ENCODE measurements at places on chromosomes 2 and 18. TPM values are rescaled to one million over a fixed set of nuclear protein-coding genes. Genes with fewer than 3 reads are reported as not detected.

GCG gene
- not detected for total RNA-seq

DSC1 gene
- total RNA-seq, result 0.24 TPM

CRYGD gene
- total RNA-seq, result not detected

CCDC68 gene
- not detected for total RNA-seq

PDK1 gene
- 31.9 TPM for total RNA-seq

HOXD3 gene
- not detected for total RNA-seq

SP140 gene
- 98.8 TPM for total RNA-seq

GPR155 gene
- total RNA-seq, result 9.2 TPM

TUBA3E gene
- total RNA-seq, result not detected

GRCh38 chr2:37833423-37833822 lies 91.7 kb upstream of the RMDN2 start:
- DNase-seq, result peak; percentile 25

DNA sequence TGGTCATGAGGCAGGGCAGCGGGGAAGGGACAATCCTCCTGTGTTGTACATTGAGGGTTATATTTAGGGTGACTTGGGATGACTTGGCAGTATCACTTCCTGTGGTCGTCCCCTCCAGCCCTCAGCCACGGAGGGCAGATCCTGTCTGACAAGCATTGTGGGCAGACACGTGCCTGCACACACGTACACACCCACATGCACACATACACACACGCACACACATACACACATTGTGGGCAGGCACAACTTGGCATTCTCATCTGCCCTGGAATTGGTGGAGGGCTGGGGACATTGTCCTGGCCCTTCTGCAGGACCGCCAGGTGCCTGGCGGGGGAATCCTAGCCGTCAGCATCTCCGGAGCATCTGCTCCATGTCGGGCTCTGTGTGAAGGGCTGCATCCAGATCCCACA lies 47.6 kb downstream of the ODC1 start:
- peak; percentile 55 for DNase-seq

DNA sequence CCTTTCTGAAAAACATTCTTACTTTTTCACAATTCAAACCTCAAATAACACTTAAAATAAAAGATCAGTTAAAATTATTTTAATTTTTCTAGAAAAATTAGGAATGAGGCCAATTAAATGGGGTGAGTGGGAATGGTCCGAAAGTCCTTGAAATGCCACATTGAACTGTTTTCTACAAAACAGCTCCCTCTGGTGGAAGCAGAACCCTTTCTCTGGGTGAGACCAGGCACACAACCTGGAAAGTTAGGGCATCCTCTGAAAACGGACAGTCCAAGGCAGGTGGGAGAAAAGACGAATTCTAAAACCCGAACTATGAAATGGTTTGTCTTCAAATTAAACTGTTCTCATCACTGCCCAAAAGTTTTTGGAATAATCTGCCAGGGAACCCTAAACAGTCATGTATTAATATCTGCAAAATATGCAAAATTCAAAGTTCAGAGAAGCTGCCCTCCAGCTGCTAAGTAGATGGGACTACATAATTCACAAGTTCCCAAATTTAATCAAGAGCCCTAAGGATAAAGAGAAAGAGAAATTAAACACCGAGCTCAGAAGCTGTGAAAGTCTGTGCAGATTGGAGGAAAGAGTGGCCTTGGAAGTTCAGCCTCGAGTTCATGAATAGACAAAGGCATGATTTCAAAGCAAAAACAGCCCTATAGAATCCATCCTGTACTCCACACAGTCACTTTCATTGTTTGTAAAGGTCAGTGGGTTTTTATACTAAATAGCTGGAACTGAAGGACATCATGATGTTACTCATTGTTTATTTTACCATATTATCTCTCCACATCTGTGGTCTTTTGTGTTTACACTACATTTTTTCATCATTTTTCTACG lies 108.3 kb downstream of the PIEZO2 start:
- peak; percentile 30 for DNase-seq

DNA sequence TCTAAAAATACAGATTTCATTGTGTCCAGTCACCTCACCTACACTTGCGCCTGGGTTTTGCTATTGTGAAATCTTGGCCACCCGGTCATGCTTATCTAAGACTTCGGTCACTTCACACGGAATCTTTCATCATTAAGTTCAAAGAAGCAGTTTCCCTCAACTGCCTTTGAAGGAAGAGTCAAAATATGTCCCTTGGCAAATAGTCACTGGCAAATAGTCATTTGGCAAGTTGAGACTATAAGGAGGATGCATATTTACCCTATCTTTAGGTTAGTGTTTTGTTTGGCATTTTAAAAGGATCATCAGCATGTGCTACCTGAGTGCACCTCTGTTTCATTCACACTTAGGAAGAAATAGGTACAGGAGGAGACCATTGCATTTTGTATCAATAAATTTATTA lies 95.9 kb downstream of the FEZ2 start:
- no peak for DNase-seq

- DNase-seq, result no peak
Measured at GRCh38 chr2:4662161-4662779, 958.9 kb downstream of the DCDC2C start.

DNA sequence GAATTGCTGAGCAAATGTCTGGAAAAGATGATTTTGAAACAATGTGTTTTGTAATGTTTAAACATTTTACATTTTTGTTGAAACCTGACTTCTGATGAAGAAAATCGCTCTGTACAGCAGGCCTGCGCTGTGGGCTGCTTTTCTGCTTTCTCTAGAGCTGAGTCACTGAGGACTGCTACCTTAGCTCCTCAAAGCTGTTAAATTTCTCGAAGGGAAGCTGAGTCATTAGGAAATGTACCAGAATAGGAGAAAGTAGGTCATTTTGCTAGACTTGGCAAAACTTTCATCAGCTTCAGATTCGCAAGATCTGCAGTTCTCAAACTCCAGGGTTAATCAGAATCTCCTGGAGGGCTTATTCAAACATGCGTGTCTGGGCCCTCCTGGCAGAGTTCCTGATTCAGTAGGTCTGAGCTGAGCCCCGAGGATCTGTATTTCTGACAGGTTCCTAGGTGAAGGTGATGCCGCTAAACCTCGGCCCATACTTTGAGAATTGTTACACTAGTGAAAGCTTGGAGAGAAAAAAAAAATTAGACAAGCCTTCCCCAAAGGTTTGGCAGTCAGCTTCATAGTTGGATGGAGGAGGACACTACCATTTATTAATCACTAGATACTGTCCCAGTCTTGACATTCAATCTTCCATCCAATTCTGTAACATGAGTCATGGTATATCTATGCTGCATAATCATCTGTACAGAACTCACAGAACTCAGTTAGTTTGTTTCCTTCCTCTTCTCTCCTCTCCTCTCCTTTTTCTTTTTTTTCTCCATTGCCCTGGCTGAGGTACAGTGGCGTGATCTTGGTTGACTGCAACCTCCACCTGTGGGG lies 297.6 kb downstream of the PARD3B start:
- DNase-seq, result peak; percentile 51

- no peak for DNase-seq
Measured at GRCh38 chr2:226674123-226674522, 125.5 kb downstream of the IRS1 start.

DNA sequence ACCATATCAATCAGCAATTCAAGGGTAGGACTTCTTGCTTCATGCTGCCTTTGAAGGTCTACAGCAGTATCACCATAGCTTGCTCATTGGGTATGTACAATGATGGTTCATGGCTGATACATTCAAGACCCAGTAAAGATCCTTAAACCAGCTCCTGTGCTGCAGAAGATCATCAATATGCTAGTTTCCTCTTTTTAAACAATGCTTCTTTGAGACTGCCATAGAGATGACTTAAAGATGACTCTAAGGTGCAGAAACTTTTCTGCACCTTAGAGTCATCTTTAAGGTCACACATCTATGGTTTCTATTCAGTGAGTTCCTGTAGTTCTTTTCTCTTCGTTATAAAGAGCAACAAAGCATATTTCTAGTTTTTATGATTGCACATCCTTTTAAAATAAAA lies 102.8 kb upstream of the KLHL14 start:
- DNase-seq, result no peak

- no peak for DNase-seq
Measured at GRCh38 chr2:150538651-150539201, 51.3 kb upstream of the RND3 start.

- no peak for DNase-seq
Measured at GRCh38 chr2:36748166-36748565, 51.7 kb downstream of the VIT start.

DNA sequence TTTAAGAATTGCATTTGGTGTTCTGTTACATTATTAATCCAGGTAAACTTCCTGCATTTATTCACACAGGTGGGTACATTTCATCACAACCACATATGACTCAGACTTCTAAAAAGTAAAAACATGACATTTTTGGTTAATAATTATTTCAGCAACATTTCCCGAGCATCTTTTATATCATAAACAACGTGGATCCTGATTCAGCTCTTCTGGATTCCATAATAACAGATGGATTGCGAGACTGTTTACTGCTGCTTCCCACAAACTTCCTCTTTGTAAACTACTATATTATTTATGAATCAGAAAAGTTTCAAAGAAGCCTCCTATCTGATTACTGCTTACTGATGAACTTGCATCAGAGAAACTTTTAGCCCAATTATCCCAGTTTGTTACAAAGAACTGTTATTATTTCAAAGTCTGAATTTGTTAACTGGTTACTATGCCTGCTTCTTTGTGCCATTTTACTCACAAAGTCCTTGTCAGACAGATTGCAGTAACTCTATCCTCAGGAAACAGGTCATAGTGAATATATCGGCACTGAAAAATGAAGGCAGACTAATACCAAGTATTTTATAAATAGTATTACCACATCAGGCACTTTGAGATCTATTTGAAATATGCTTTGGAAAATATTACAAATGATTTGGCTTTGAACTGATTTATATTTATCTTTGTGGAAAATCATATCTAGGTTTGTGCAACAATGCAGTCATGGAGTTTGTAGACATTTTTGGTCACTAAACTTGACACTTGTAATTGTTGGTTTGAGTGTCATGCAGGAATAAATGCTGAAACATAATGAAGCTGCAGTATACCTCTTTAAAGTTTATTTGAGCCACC lies 511.6 kb downstream of the PLCL1 start:
- no peak for DNase-seq

DNA sequence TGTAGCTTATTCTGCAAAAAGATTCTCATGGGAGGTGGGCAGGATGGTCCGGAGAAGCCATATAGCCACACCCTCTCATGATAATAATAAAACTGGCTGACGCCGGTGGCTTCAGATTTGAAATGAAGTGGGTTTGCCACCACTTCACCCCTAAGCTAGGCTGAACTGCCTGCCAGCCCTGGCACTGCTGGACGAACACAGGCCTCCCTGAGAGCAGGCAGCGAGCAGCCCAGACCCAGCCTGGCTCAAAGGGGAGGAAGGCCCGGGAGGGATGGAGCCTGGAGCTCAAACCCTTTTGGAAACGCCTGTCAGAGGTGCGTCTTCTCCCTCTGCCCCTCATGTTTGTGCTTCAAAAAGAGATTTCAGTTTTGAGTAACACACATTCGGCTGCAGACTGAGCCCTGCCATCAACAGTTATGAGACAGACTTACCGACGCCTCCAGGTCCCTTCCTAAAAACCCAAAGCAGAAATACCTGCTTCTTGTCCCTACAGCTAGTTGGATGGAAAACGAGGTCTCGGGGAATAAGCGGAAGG lies 71.1 kb upstream of the HPCAL1 start:
- DNase-seq, result no peak

GRCh38 chr2:12176623-12177454 lies 430.4 kb downstream of the LPIN1 start:
- DNase-seq, result peak; percentile 49

DNA sequence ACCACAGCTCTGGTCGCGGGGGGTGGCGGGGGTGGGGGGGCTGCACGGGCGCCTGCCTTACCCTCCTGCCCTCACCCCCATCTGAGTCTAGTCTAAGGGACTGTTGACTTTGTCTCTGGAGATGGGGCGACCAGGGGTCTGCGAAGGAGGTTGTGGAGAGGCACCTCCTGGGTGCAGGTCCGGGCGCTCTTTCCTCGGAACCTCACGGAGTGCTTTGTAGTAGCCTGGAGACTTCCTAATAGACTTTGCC lies 141.3 kb downstream of the MEIS1 start:
- no peak for DNase-seq

GRCh38 chr2:28359222-28360057 lies 33.2 kb upstream of the FOSL2 start:
- peak; percentile 91 for DNase-seq

- no peak for DNase-seq
Measured at GRCh38 chr2:1653956-1654695, 90.2 kb downstream of the PXDN start.

GRCh38 chr2:101327863-101328394 lies 19.4 kb upstream of the RNF149 start:
- no peak for DNase-seq

GRCh38 chr2:240819858-240820606 lies at the start of gene KIF1A:
KIF1A (minus strand) TSS chr2:240820219; CDS start chr2:240797752, 22,467 bp downstream.
- DNase-seq, result no peak

DNA sequence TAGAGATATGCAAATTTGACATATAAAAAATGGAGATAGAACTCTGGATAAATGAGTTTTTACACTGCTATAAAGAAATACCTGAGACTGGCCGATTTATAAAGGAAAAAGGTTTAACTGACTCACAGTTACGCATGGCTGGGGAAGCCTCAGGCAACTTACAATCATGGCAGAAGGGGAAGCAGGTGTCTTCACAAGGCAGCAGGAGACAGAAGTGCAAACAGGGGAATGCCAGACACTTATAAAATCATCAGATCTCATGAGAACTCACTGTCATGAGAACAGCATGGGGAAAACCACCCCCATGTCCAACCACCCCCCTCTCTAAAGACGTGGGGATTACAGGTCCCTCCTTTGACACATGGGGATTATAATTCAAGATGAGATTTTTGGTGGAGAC lies 1540.2 kb upstream of the SLC39A10 start:
- no peak for DNase-seq

DNA sequence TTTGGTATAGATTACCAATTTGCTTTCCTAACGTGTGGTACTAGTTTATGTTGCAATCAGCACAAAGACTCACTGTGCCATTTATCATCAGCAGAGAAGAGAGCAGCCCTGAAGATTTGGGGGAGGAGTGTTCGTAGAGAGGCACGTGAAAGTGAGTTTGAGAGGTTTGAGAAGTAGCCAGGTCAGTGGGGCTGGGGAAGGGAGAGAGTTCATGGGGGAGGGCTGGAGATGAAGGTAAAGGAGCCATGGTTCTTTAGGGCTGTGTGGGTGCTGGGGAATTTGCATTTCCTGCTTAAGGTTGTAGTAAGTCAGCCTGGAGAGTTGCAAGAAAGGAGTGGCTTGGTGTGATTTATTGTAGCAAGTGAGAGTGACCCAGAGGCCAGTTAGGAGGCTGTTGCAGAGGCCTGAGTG lies 172.1 kb downstream of the NEDD4L start:
- DNase-seq, result no peak

DNA sequence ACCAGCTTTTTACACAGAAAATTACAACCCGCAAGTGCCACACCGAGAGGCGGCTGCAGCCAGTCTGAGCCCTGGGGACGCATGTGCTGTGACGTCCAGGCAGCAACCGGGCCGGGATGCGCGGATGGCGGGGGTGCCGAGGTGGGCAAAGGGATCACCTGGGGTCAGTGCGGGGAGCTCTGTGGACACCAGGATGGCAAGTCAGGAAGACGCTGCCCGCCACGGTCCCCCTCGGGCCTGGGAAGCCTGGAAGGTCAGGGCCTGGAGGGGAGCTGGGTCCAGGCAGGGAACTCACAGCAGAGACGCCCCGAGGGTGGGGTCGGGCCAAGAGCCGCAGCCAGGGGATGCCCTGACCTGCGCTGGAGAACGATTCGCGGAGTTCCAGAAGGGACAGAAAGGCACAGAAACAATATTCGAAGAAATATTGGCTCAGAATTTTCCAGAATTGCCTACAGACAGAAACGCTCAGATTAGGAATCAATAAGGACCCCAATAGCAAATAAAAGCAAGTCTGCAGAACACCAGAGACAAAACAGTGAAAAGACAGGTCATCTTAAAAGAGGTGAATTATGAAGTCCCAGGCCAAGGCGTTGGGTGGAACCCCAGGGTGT lies 11.7 kb upstream of the KIF1A start:
- no peak for DNase-seq

Measured in activated naive CD4-positive, alpha-beta T cell treated with anti-CD3 and anti-CD28 coated beads for 36 hours (primary cell).